ENCODE measurements at places on chromosomes 4 and X.

DNA sequence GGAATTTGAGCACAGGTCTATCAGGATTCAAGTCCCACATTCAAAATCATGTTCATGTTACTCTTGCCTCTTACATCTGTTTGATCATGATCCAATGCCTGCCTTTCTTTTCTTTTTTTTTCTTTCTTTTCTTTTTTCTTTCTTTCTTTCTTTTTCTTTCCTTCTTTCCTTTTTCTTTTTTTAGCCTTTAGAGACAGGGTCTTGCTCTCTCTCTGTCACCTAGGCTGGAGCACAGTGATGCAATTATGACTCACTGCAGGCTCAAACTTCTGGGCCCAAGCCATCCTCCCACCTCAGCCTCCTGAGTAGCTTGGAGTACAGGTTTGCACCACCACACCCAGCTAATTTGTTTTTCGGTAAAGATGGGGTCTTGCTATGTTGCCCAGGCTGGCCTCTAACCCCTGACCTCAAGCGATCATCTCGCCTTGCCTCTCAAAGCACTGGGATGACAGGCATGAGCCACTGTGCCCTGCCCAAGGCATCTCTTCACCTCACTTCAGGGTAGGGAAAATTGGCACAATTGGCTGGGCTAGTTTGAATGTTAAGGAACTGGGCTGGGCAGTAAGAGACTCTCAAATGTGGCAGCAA is 359.2 kb downstream of the FBXW7 start:
- DNase-seq: no peak

GRCh38 chr4:73730292-73730691 is 10.1 kb upstream of the CXCL8 start:
- DNase-seq: peak; percentile 29

- no peak for DNase-seq
These were observed 77.2 kb upstream of the GALNT7 start for GRCh38 chr4:173091362-173091761.

GRCh38 chr4:145891958-145892357 is 46.7 kb downstream of the ZNF827 start:
- DNase-seq: no peak

DNA sequence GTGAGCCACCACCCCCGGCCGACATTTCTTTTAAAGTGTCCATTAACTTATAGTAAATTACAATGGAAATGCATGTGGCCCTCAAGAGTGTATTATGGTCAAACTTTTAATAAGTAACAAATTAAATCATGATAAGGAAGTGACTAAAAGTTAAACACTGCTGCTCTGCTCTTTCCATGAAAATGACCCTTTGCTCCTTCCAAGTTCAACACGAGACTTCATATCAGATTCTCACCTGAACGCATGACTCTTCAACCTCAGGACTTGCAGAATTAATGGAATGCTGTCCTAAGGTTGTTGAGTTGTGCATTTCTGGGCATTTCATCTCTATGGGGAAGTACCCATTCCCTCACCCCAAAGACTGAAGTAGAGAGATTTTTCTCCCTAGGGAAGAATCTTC is 27.1 kb downstream of the AWAT2 start:
- no peak for DNase-seq

DNA sequence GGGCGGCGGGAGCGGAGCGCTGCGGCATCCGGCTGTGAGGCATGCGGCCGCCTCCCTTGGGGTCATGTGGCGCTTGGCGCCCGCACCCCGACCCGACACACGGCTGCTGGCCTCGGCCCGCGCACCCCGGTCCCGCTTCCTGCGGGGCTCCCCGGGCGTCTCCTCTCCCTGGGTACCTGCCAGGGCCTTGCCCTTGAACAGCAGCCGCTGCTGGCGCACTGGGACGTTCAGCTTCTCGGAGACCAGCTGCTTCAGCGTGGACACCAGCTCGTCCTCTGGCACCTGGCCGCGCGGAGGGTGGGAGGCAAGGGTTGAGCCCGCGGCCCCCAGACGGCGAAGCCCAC is 391 bp downstream of the UBL4A start:
- DNase-seq: no peak

GRCh38 chr4:26322346-26322745 is 1.5 kb downstream of the RBPJ start:
- no peak for DNase-seq

- no peak for DNase-seq
These were observed 69.4 kb upstream of the PGM2 start for GRCh38 chr4:37757121-37757520.

DNA sequence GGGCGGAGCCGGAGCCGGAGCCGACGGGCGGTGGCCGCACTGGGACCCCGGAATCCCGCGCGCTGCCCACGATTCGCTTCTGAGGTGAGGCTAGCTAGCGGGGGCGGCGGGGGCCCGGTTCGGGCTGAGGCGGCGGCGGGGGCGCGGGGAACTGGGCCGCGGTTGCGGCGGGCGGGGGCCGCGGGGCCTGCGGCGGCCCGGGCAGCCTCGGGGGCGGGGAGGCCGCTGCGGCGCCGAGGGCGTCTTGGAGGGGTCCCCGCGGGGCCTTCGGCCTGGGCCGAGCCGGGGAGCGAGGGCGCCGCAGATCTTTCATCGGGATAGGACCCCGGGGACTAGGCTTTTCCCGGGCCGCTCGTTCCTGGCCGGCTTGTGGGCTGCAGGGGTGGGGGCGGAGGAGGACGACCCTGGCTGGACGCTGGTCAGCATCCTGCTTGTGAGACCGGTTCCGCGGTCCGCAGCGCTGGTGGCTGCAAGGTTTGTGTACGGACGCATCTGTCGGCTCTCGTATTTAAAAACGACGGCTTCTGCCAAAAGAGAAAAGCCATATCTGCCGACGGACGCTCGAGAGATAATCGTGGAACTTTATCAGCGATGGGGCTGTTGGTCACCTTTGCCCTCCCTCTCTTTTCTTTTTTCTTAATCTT is 419 bp downstream of the ADD1 start:
- DNase-seq: no peak

DNA sequence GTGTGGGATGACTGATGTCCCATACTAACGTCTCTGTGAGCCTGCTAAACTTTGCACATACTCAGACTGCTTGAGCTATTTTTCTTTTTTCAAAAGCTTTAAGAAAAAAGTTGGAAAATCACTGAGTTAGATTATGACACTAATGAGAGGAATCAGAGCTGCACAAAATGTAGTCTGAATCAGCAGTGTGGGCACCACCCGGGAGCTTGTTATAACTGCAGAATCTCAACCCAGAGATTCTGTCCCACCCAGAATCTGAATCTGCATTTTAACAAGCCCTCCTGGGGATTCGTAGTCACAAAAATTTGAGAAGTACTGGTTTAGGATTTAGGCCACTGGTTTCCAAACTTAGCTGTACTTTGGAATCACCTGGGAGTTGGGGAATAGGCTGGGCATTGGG is 102.1 kb upstream of the MID1IP1 start:
- no peak for DNase-seq

- no peak for DNase-seq
These were observed 659.8 kb upstream of the MAGEB2 start for GRCh38 chrX:29555465-29556091.

GRCh38 chr4:52250154-52250553 is 199.1 kb downstream of the SPATA18 start:
- no peak for DNase-seq

DNA sequence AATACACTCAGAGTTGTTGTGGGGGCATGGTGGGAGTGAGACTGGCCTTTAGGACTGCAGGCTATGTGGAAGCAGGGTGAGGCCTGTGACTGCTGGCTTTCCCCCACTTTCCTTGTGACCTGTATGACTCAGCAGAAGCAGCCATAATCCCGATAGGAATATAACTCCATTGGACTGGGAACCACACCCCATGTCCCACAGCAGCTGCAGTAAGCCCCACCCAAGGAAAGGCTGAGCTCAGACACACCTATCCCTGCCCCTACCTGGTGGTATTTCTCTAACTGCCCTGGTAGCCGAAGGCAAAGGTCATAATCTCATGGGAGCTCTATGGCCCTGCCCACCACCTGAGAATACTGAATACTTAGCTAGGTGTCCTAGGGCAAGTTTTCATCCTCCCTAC is 169.3 kb downstream of the GC start:
- no peak for DNase-seq

DNA sequence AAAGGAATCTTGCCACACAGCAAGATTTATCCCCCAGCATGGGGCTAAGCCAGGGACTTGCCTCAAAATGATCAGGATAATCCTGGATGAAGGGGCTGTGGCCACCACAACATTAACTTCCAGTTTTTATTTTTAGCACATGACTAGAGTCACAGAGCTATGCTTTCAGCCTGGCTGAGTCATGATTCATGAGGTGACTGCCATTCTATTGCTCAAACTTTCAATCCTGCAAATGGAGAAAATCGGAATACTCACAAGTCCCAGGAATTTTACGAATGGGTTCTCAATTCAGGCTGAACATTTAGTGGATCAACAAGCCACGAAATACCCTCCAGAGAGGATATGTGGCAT is 70.7 kb upstream of the HPGD start:
- DNase-seq: no peak

- no peak for DNase-seq
These were observed 53.7 kb upstream of the IRF2 start for GRCh38 chr4:184528051-184528450.

DNA sequence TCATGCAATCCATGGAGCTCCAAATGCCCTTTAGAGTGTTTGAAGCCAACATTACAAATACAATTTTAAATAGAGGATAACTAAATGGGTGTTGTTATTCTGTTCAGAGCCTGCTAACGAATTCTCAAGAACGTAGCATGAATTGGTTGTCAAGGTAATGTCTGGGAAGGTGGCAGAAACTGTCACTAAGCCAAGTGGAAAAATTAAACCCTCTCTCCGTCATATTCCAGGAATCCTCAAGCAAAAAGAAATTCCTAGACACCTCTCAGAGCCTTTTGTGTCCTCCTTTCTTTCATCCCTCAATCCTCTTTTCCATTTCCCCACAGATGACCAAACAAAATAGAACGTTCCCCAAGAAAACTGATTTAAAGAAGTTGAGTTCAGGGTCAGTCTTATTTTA is 204.0 kb downstream of the MID1 start:
- DNase-seq: no peak

- no peak for DNase-seq
These were observed 63.3 kb upstream of the GAB1 start for GRCh38 chr4:143273160-143273917.

GRCh38 chr4:38319456-38320342 is 344.3 kb upstream of the KLF3 start:
- DNase-seq: peak; percentile 76

Measured in NCI-H2029 (cell line).